Hypothalamus (tissue), 51 donors: ENCODE measurements at places on chromosomes 4 and X.

- DNase-seq: peak; percentile 0
Observed at GRCh38 chr4:124334119-124334518, 378.4 kb downstream of the ANKRD50 start.

- no peak for DNase-seq
Observed at GRCh38 chr4:185573651-185574199, 38.4 kb upstream of the PDLIM3 start.

GRCh38 chr4:35025152-35025834 is 1219.0 kb downstream of the ARAP2 start:
- DNase-seq: no peak

- DNase-seq: no peak
Observed at GRCh38 chr4:2243681-2244380, 1.9 kb upstream of the HAUS3 start.

DNA sequence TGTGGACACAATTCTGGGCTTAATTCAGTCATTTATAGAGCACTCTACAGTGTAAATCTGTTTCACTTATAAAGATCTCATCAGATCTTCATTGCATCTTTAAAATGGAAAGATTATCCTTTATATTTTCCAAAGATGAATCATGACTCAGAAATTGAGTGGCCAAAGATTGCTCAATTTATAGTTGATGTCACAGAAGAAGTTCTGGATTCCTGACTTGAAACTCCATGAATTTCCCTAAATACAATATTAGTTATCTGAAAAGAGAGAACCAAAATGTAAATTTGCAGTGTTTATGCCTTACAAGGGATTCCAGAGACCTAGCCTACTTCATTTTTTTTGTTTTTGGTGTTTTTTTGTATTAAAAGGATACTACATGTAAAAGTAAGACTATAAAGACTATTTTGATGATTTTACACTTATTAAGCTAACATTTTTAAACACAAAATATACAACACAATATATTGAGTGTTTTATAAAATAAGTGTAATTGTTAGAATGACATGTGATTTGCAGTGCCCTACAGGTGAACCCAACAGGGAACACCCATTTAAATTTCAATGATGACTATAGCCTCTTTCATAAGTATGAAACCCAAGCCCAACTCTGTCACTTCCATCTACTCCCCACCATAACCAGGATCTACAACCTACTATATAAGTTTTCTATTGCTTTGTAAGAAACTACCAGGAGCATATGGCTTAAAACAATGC is 183.5 kb downstream of the PCDH7 start:
- no peak for DNase-seq

GRCh38 chrX:72465889-72466288 is 106.8 kb downstream of the HDAC8 start:
- DNase-seq: no peak

DNA sequence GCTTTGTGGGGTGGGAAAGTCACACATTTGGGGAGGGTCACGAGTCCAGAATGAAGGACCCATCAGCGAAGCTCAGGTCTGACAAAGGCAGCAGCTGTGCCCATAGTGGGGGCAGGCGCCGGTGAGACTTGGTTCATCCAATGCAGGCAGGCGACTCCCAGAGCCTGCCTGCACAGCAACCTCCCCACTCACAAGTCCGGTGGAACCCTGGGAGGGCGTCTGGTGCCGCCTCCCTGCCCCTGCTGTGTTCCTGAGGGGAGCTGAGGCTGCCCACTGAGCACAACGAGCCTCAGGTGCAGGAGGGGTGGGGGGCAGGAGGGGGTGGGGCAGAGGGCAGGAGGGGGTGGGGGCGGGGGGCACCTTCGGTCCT is 13.7 kb downstream of the LRPAP1 start:
- DNase-seq: no peak

GRCh38 chrX:274904-275475 is 6.2 kb upstream of the PLCXD1 start:
- no peak for DNase-seq
